Vagina (tissue), 2 donors: ENCODE measurements at places on chromosomes 1 and 21.
A peak's percentile ranks its signal among the peaks of the same experiment; 100 is the strongest.

DNA sequence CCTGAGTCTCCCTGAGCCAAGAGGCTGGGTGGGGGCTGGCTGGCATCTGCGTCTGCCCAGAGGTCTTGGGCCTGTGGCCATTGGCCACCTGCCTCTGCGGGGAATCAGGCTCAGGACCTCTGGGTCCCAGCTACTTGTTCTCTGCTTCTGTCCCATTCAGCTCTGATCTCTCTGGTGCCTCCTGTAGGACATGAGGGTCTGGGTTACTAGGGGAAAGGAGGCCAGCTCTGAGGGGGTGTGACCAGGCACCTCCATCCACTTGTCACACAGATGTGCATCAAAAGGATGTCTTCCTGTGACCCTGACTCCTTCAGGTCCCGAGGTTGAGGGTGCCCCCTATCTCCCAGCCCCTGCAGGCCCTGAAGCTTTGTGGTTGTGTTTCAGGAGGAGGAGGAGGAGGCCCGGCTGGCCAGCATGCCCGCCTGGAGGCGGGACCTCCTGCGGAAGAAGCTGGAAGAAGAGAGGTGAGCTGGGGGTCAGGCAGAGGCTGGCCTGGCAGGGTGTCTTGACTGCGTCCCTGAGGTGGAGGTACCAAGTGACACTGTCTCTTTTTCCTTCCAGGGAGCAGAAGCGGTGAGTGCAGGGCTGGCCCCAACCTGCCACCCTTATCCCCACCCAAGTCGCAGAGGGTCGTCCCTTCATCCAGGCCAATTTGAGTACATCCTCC, 9.0 kb downstream of the TNFRSF25 start:
- peaks cover 10% of the 10 kb centered on the region for H3K36me3 ChIP-seq
- no peak for DNase-seq
- H3K27me3 ChIP-seq = peaks cover 3% of the 10 kb centered on the region
- H3K4me1 ChIP-seq = peaks cover 15% of the 10 kb centered on the region

GRCh38 chr21:41207401-41208375, 39.7 kb downstream of the BACE2 start:
- DNase-seq = no peak
- no peak overlapping the region for H3K4me3 ChIP-seq
- H3K36me3 ChIP-seq = no peaks in the 10 kb centered on the region
- no peaks in the 10 kb centered on the region for H3K27me3 ChIP-seq
- H3K27ac ChIP-seq = no peak overlapping the region
- peaks cover 4% of the 10 kb centered on the region for H3K4me1 ChIP-seq

GRCh38 chr1:71899881-71900280, 382.5 kb downstream of the NEGR1 start:
- no peaks in the 10 kb centered on the region for H3K36me3 ChIP-seq
- DNase-seq = no peak
- H3K4me3 ChIP-seq = no peak overlapping the region
- no peaks in the 10 kb centered on the region for H3K4me1 ChIP-seq

- no peaks in the 10 kb centered on the region for H3K36me3 ChIP-seq
- H3K4me3 ChIP-seq = no peak overlapping the region
- no peak overlapping the region for H3K27ac ChIP-seq
These were observed 39.9 kb upstream of the AJAP1 start for GRCh38 chr1:4614371-4615137.

GRCh38 chr1:206850401-206850800, 15.0 kb upstream of the IL20 start:
- H3K27me3 ChIP-seq = no peaks in the 10 kb centered on the region
- H3K27ac ChIP-seq = no peak overlapping the region
- H3K4me3 ChIP-seq = no peak overlapping the region
- no peak for DNase-seq

GRCh38 chr1:19400192-19400611, 85.1 kb downstream of the CAPZB start:
- DNase-seq = no peak
- H3K4me1 ChIP-seq = peaks cover 84% of the 10 kb centered on the region
- no peaks in the 10 kb centered on the region for H3K27me3 ChIP-seq
- H3K4me3 ChIP-seq = no peak overlapping the region

DNA sequence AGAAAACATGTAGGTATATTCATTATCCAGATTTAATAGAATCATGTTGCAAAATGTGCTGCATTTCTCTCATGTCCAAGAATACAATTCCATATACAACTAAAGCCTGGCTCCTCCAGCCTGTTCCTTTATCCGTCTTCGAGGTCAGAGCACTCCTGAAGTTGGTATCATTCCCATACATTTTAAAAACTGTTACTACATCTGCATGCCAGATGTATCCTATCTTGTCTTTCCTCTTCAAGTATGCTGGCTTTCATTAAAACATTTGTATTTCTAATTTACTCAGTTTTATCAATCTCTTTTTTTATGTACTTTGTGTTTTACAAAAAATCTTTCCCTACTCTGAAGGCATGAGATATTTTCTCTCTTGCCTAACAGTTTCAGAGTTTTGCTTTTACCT, 536.6 kb upstream of the USP24 start:
- no peak overlapping the region for H3K4me3 ChIP-seq
- DNase-seq = no peak
- peaks cover 8% of the 10 kb centered on the region for H3K4me1 ChIP-seq
- no peaks in the 10 kb centered on the region for H3K27me3 ChIP-seq
- no peaks in the 10 kb centered on the region for H3K36me3 ChIP-seq

GRCh38 chr1:152907686-152908601, at the start of gene IVL:
Gene IVL (plus strand): TSS chr1:152908546. CDS start chr1:152909798, 1,252 bp downstream.
- no peaks in the 10 kb centered on the region for H3K27me3 ChIP-seq
- H3K27ac ChIP-seq = no peak within 1 kb of the TSS
- H3K4me1 ChIP-seq = peaks cover 20% of the 10 kb centered on the region
- peak within 1 kb of the TSS; percentile 14 for H3K4me3 ChIP-seq
- no peak for DNase-seq
- no peaks in the 10 kb centered on the region for H3K36me3 ChIP-seq
